ENCODE measurements at places on chromosomes 13 and 19. TPM values are rescaled to one million over a fixed set of nuclear protein-coding genes. Genes with fewer than 3 reads are reported as not detected.

GRCh38 chr13:21879263-21879914, 208.5 kb downstream of the FGF9 start:
- DNase-seq = no peak

GRCh38 chr13:100826441-100826840, 151.8 kb upstream of the TMTC4 start:
- DNase-seq = no peak

GRCh38 chr19:10105509-10106099, 558 bp upstream of the PPAN start:
- DNase-seq = no peak

GRCh38 chr13:46654951-46655350, 102.0 kb downstream of the LRCH1 start:
- no peak for DNase-seq

DNA sequence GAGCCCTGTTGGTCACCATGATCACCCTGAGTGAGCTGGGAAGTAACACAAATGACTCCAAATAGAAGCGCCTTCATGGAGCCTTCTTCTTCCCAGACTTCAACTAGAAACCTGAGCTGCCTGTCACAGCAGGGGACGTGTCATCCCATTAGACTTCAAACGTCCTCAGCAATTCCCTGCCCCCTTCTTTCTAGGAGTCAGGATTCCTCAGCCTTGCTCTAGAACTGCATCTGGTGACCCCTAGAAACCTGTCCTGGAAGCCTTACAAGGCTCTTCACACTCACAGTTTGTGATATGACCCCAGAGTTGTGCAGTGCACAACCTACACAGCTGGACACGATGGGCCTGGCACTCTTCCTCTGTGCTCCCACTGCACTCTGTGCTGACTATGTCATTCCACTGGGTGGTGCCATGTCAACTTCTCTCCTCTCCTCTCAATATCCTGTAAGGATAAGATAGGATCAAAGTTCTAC, 23.6 kb upstream of the TTYH1 start:
- DNase-seq = no peak

- DNase-seq = no peak
Observed at GRCh38 chr13:84377106-84377505, 494.8 kb upstream of the SLITRK1 start.

- no peak for DNase-seq
Observed at GRCh38 chr19:313988-314815, 23.0 kb upstream of the PLPP2 start.

- peak; percentile 75 for DNase-seq
Observed at GRCh38 chr19:18507727-18508440, 14.0 kb downstream of the ELL start.

DNA sequence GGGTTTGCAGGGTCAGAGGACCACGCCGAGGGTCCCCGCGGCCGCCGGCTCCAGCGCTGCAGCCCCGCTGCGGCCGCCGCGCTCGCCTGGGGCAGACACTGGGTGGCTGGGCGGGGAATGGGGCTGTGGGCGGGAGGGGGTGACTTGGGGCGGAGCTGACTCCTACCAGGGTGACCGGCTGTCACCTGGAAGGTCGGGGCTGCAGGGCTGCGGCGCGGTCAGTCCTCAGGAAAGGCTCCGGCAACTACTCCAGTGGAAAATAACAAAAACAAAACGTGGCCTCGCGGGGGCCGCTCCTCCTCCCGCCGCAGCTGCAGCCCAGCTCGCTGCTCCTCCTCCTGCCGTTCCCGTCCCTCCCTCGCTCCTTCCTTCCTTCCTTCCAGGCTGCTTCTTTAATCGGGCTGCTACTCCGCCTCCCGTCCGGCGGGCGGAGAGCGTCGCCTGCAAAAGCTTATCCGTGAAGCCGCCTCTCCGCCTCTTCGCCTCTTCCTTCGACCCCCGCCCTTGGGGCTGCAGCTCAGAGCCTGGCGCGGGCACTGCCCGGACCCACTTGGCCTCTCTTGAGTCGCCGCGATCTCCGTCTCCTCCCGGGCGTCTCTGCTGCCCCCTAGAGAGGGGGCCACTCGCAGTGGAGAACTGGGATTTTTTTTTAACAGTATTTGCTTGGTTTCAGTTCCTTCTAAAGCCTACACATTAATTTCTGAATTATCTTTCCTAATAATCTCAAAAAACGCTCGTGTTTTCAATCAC, at the start of gene TBC1D4:
Gene TBC1D4, minus strand, starts transcription at position 100 of the 750 bp plus-strand sequence. CDS start 402 bp downstream, outside the sequence.
- peak; percentile 94 for DNase-seq

DNA sequence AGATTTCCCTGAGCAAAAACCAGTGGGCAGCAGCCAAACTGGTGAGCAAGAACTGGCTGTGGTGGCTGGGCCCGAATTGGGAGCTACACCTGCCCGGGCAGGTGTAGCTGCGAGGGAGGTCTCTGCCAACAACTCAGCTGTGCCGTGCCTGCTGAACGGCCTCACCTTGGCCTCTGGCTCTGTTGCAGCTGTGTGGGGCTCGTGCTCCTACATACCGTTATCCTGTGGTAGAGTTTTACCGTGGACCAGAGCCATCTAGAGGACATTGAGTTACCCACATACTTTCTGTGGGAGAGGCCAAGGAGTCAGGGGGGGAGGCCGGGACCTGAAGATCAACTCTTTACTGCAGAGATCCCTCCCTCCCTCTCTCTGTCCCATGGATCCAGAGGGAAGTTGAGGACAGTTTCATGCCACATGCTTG, 113.2 kb downstream of the TM9SF2 start:
- peak; percentile 43 for DNase-seq

- DNase-seq = peak; percentile 67
Observed at GRCh38 chr13:112213467-112214255, 146.7 kb downstream of the SOX1 start.

DNA sequence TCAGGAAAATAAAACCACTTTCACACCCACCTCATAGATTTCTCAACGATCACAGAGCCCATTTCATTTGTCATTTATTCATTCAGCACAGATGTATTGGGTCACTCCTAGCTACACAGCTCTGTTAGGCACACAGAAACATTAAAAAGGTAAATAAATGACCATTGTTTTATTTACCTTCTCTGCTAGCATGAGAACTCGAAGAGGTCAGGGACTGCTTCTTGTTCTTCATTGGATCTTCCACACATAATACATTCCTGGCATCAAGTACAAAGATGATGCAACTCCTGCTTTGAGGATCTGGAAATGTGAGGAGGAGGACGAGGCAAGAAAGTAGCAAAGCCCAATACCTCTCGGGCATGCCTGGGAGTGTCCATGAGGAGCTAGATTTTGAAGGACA, 168.1 kb downstream of the RBM26 start:
- no peak for DNase-seq

CYP2B6 gene
- 5.3 TPM for polyA plus RNA-seq

RCBTB1 gene
- polyA plus RNA-seq = 21.2 TPM

SEMA6B gene
- 3.3 TPM for polyA plus RNA-seq

FGF9 gene
- polyA plus RNA-seq = 13.5 TPM

ANGPTL8 gene
- 0.55 TPM for polyA plus RNA-seq
